ENCODE measurements at places on chromosomes 2 and 18. TPM values are rescaled to one million over a fixed set of nuclear protein-coding genes. Genes with fewer than 3 reads are reported as not detected.

The CDK15 gene
- total RNA-seq: not detected

The IL1RL1 gene
- 1.1 TPM for total RNA-seq

The CCDC102B gene
- total RNA-seq: 0.25 TPM

The CEBPZ gene
- total RNA-seq: 79.7 TPM

The HAUS1 gene
- total RNA-seq: 30.9 TPM

The MYO1B gene
- 82.7 TPM for total RNA-seq

The PSMA8 gene
- total RNA-seq: not detected

The KCNIP3 gene
- 0.89 TPM for total RNA-seq

The CD8B2 gene
- not detected for total RNA-seq

The POTEC gene
- not detected for total RNA-seq

The DLGAP1 gene
- total RNA-seq: 0.09 TPM

The PLB1 gene
- 2.0 TPM for total RNA-seq

The IL36RN gene
- 0.13 TPM for total RNA-seq

The IL1RL2 gene
- not detected for total RNA-seq

The IAH1 gene
- total RNA-seq: 99.8 TPM

The LYG1 gene
- total RNA-seq: 1.6 TPM

The DNER gene
- total RNA-seq: 9.1 TPM

The LRRTM1 gene
- total RNA-seq: not detected

The GKN2 gene
- total RNA-seq: 3.7 TPM

The SPDYA gene
- 0.15 TPM for total RNA-seq

The POTEJ gene
- not detected for total RNA-seq

The OSBPL6 gene
- 9.0 TPM for total RNA-seq

The BOLL gene
- not detected for total RNA-seq

The CERKL gene
- total RNA-seq: 0.30 TPM

The IHH gene
- total RNA-seq: 0.15 TPM

The MATN3 gene
- 12.5 TPM for total RNA-seq

The ITGA6 gene
- total RNA-seq: 49.0 TPM

The DYNAP gene
- total RNA-seq: not detected

The SERPINB12 gene
- total RNA-seq: not detected

The SPIRE1 gene
- total RNA-seq: 26.9 TPM

The CCBE1 gene
- 5.8 TPM for total RNA-seq

The PPP1R1C gene
- total RNA-seq: 2.0 TPM

The TOGARAM2 gene
- 0.12 TPM for total RNA-seq

The ASXL3 gene
- total RNA-seq: not detected

The ANKRD62 gene
- not detected for total RNA-seq

The GALR1 gene
- total RNA-seq: not detected

The ABCG8 gene
- not detected for total RNA-seq

The RGPD4 gene
- not detected for total RNA-seq

The TMEM198 gene
- total RNA-seq: 0.54 TPM
